ENCODE measurements at places on chromosomes 7 and 10. TPM values are rescaled to one million over a fixed set of nuclear protein-coding genes. Genes with fewer than 3 reads are reported as not detected.

DNA sequence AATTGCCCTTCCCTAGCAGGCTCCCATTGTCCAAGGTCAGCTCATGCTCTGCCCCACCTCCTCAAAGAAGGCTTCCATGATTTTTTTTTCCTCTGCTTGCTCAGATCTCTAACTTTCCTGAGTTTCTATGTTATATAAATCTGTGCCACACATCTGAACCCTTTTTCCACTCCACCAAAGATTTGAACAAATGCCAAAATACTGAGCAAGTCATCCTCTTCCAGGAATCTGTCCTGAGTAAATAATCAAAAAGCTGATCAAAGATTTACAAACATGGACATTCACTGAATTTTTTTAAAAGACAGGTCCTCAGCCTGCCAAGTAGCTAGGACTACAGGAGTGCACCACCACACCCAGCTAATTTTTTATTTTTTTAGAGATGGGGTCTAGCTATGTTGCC is 102.8 kb upstream of the ARID5B start:
- no peak for DNase-seq

- no peak for DNase-seq
Measured at GRCh38 chr10:86950349-86950748, 7.1 kb downstream of the MMRN2 start.

DNA sequence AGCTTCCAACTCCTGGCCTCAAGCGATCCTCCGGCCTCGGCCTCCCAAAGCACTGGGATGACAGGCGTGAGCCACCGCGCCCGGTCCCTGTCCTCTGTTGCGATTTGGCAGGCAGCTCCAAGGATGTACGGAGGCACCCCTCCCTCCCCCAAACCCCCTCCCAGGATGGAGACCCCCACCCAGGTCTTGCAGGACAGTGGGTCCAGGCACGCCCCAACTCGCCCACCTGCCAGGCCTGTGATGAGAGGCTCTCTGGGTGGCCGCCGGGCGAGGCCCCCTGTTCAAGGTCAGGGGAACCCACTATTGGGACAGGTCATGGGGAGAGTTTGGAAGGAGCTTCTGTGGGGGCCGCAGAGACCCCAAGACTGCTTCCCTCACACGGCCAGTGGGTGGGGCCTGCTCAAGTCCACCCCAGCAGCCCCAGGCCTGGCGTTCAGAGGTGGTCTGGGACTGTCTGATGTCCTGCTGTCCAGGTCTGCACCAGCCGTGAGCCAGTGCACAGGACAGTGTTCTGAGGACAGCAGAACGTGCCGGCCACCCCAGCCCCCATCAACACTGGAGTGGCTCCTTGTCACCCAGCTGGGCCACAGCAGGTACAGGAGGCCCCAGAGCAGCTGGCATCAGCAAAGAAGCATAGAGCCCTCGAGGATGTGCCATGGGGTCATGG is 2.5 kb downstream of the ADAP1 start:
- no peak for DNase-seq

DNA sequence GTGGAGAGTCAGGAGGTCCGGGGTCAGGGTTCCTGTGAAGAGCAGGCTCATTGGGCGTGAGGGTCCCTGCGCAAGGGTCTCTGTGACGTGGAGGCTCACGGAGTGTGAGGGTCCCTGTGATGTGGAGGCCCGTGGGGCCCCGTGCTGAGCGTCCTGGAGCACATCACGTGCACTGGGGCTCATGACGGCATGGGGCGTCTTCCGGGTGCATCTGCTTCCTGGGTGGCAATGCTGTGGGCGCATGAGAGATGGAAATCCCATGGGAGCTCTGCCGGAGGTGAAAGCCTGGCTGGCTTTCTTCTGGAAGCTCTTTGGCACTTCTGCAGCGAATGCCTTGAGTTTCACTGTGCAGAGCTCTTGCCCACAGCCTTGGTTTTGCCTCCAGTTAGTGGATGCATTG is 71.4 kb downstream of the WDR37 start:
- DNase-seq, result no peak

DNA sequence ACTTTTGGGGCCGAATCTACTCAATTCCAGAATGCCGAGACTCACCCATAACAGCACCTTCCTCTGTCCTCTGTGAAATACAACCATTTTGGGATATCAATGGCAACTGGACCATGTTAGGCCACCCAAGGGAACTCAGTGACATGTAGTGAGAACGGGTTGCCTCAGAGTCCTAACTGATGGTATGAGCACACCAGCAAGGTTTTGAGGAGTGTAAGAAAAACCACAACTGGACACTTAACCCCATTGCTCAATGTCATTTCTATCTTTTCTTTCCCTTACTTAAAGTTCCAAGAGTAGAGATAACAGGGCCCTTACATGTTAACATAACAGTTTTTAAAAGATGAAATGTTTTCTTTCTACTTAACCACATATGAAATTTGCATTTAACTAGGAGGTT is 67.1 kb downstream of the TNS3 start:
- DNase-seq, result no peak

DNA sequence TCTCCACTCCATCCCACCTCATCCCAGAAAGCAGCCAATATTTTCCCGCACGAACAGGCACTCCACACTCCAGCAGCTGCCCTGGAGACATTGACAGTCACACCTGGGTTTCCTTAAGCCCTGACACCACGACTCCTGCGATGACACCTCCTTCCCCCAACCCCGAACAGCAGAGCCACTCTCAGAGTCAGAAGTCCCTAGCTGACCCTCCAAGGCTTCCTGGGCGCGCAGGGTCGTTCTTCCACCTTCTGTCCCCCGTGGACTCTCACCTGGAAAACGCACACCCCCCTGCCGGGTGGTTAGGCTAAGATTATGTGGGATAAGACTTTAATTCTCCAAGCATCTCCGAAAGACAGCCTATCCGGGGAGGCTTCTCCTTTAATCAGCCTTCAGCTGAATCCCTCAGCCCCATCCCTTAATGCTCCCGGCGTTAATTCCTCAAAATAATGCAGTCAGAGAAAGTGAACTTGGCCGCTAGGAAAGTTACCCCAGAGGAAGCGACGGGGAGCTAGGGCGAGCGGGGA is 1.1 kb downstream of the DENND11 start:
- no peak for DNase-seq

DNA sequence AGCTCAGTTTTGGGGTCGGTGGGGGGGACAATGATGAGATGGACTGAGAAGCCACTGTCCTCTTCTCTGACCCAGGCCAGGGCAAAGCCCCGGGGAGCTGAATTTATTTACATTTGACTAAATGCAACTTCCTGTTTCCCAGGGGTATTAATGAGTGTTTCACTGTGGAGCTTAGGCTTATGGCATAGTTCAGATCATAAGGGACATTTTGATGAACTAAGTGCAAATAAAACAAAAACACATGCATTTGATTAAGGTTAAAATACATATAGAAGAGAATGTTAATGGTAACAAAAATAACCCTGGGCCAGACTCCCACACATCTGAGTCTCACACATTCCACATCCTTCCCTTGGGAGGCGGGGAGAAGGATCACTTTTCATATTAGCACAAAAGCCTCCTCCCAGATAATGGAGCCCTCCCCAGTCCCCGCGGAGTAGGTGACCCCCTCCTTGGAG is 320.6 kb downstream of the FRMD4A start:
- DNase-seq, result no peak

GRCh38 chr10:132002004-132002403 is 20.3 kb upstream of the BNIP3 start:
- DNase-seq, result no peak

DNA sequence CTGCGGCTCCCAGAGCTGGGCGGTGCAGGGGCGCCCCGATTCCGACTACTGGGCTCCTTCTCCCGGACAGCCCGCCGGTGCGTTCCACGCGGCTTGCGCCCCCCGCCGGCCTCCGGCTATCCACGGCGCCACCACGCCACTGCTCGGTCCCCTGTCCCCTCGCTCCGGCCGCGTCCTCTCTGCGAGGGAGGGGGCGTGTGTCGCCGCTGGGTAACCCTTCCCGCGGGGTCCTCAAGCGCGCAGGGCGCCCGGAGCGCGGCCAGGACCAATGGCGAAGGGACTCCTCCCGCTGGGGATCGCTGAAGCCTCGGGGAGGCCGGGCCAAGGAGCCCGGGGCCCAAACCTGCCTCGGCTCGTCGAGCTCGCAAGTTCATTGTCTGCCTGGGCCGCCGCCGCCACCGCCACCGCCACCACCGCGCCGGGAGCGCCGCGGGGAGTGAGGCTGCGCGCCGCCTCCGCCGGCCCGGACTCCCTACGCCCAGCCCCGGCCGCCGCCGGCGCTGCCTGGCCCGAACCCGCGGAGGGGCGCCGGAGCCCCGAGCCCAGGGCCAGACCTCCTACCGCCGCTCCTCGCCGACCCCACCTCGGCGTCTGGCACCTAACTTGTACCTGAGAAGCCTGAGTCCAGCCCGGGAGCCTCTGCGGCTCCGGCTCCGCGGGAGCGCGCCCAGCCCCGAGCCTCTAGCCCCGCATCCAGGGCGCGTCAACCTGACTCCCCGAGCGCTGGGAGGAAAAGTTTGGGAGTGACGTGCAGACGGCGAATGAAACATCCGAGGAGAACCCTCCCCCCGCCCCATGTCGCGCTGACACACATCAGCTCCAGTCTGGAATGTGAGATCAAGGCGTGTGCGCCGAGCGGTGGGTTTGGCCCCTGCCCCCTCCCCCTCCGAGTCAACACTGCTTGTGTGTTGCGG is at the start of gene CHST15:
TSS of gene CHST15 (minus strand) at position 739 of the 914 bp plus-strand sequence. CDS start 47,386 bp downstream, outside the sequence.
- no peak for DNase-seq

Gene HEPACAM2
- total RNA-seq, result not detected

Gene TMEM196
- not detected for total RNA-seq

Gene RNF32
- total RNA-seq, result 0.13 TPM

Gene HOXA10
- total RNA-seq, result 0.14 TPM

Gene JAKMIP3
- total RNA-seq, result 0.08 TPM

Gene SORBS1
- total RNA-seq, result 0.46 TPM

Gene CALCR
- not detected for total RNA-seq

All from activated T-cell treated with anti-CD3 and anti-CD28 coated beads, Interleukin-2, amount 50 U/mL, for 4 hours (primary cell).